Adrenal gland (tissue), 19 donors: ENCODE measurements at places on chromosomes 6 and 20.
A peak's percentile ranks its signal among the peaks of the same experiment; 100 is the strongest.

DNA sequence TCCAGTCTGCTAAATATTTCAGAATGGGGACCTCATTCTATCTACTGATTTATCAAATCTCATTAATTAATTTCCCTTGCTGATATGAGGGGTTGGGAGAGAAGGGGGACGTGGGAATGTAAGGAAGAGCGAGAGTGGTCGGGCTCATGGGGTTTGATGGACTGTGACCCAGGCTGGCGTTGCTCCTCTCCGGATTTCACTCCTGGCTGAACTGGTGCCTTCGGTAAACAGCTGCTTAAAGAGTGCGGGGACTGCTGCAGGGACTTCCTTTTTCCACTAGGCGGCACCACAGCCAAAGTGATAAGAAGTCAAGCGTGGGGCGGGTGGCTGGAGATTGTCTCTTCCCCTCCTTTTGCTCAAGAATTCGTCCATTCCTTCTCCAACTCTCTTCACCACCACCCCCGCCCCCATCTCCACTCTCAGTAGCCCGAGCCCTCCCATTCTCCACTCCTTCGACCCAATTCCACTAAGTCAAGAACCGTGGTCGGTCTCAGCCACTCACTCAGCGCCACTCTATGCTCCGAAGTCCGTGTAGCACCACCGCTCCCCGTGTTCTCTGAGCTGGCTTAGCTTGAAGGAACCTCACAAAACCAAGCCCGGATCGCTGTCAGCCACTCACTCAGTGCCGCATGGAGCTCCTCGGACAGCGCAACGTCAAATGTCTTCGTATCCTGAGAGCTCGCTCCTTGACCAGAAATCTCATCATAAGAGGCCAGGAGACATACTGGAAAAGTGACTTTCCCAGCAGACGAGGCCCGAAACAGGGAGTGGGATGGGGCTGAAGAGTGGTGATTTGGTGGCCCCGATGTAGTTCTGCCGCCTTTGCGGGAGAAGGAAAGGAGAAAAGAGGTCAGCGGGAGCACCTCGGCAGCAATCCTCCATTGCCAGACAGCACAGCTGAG is 9.7 kb downstream of the TRIM31 start:
- peak; percentile 94 for DNase-seq

GRCh38 chr6:137821491-137821890 is 45.6 kb upstream of the TNFAIP3 start:
- DNase-seq, result no peak

GRCh38 chr6:158638324-158638854 is 6.2 kb downstream of the DYNLT1 start:
- DNase-seq, result no peak

DNA sequence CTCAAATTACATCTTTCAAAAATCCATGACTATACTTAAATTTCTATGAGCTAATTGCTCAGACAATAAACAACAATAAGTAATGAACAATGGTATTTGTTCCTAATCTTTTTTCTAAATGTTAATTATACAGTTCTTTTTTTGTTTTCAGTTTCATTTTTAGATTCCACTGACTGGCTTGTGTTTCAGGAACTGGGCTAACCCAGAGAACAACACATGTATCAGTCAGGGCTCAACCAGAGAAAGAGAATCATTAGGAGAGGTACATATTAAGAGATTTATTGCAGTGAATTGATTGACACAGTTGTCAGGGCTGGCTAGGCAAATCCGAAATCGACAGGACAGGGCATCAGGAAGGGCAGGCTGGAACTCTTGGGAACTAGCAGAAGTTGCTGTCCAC is 182.8 kb downstream of the GRM1 start:
- DNase-seq, result no peak

GRCh38 chr6:145885431-145885830 is 70.8 kb upstream of the FBXO30 start:
- DNase-seq, result no peak

DNA sequence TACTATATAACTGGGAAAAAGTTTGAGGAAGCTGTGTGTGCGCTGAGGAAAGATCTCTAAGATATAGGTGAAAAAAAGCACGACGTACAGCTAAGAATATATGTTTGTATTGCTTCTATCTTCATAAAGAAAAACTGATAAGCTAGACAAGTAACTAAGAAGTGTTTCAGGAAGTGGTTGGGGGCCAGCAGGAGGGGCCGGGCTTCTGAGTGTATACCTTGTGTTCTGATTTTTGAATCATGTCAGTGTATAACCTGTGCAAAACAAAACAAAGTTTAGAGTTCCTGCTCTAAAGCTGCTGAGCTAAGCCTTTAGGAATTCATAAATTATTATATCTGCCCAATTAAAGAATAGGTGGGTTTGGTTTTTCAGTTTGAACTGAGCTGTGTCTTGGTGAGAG is 7.9 kb upstream of the OSER1 start:
- DNase-seq, result no peak

DNA sequence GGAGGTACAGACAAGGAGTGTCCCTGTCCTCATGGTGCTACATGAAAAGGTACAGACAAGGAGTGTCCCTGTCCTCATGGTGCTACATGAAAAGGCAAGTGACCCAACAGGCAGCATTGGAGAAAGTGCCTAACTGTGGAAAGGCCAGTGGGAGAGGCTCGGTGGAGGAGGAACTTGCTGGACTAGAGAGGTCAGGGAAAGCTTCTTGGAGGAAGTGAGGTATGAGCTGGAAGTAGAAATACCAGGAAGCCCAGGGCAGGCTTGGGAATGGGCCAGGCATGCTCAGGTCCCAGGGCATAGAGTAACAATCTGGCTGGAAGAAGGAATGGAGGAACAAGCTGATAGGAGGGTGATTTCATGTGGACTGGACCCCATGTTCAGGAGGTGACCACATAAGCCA is 59.8 kb upstream of the FNDC1 start:
- no peak for DNase-seq

DNA sequence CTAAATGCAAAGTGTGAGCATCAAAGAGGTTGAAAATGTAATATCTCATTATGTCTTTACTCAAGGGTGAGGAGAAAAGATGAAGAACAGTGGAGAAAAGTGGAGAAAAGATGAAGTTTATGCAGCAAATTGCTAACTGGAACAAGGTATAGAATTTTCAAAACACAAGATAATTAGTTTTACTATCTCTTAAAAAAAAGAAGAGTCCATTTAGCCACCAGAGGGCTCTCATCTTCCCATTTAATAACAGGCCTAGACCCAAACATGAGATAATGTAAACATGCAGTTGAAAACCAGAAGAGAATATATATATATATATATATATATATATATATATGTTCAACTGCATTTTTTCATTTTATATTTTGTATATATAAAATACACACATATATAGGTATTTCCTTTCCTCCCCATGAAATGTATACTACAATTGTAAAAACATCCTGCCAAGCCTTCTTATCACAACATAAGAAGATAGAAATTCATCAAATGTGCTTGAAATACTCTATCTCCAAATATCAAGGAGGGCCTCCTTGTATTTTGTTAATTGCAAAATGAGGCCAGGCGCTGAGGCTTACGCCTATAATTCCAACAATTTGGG is 78.4 kb downstream of the ADTRP start:
- no peak for DNase-seq

DNA sequence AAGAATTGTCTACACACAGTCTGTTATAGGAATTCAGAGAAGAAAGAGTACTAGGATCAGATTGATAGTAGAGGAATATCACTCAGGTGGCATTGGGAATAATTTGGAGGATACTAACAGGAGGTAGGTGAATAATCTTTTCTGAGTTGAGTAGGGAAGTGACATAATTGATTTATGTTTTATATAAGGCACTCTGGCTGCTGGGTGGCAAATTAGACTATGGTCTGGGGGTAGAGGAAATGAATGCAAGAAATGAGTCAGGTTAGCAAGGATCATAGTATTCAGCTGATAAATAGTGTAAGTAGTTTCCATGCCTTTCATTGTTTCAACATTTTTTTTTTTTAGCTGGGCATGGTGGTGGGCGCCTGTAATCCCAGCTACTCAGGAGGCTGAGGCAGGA is 113.3 kb downstream of the CDKAL1 start:
- no peak for DNase-seq

DNA sequence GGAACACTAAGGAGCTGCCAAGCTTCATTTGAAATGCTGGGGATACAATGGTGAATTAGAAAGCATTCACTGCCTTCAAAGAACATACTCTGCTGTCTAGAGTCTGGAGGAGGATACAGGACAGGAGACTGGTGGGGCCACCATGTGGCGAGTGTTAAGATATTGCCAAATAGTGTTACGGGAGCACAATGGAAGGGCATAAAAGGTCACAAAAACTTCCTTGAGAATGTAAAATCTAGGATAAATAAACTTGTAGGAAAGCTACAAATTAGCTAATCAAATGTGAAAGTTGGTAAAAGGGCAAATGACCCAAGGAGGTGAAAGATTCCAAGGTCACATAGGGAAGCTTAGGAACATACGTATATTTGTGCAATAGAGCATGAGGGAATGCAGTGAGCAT is 271.7 kb downstream of the RFPL4B start:
- DNase-seq, result no peak

- no peak for DNase-seq
These were observed 6.2 kb downstream of the NKX2-2 start for GRCh38 chr20:21507400-21508229.

DNA sequence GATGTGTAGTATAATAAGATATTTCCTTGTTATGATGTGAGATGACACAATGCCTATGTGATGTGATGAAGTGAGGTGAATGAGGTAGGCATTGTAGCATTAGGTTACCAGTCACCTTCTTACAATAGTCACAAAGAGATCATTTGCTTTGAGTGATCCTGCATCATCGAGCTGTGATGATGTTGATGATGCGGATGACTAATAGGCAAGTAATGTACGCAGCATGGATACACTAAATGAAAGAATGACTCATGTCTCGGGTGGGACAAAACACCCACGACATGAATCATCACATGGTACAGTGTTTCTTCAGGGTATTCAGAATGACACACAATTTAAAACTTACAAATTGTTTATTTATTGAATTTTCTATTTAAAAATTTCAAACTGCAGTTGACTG is 806.3 kb upstream of the GJE1 start:
- DNase-seq, result no peak

DNA sequence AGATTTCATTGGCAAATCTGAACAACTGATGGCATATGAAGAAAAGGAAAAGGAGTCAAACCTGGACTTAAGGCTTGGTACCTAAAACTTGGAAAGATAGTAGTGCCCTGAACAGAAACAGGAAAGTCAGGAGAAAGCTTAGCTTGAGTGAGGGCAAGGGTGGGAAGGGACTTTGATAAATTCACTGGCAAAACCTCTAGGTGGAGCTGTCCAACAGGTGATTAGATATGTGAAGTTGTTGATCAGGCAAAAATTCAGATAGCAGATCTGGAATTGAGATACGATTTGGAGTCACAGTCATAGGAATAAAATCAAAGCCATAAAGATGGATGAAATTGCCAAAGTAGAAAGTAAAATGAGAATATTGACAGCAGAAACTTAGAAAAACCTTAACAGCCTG is 16.1 kb upstream of the ZNF292 start:
- DNase-seq, result peak; percentile 55

DNA sequence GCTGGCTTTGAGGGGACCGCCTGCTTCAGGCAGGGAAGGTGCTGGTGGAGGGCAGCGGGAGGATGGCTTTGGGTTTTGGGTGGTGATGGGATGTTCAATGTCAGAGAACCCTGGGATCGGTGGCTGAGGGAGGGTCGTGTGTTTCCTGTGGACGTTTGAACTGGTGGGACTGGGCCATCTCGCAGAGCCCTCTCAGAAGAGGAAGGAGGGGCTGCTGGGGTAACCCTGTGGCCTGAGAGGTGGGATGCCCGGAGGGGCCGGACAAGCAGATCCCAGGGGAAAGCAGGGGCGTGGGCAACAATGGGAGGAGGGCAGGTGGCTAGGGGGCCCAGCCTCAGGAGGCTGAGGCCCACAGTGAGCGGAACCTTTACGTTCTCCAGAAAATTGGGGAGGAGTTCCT is 34.9 kb downstream of the PYGB start:
- DNase-seq, result peak; percentile 10

DNA sequence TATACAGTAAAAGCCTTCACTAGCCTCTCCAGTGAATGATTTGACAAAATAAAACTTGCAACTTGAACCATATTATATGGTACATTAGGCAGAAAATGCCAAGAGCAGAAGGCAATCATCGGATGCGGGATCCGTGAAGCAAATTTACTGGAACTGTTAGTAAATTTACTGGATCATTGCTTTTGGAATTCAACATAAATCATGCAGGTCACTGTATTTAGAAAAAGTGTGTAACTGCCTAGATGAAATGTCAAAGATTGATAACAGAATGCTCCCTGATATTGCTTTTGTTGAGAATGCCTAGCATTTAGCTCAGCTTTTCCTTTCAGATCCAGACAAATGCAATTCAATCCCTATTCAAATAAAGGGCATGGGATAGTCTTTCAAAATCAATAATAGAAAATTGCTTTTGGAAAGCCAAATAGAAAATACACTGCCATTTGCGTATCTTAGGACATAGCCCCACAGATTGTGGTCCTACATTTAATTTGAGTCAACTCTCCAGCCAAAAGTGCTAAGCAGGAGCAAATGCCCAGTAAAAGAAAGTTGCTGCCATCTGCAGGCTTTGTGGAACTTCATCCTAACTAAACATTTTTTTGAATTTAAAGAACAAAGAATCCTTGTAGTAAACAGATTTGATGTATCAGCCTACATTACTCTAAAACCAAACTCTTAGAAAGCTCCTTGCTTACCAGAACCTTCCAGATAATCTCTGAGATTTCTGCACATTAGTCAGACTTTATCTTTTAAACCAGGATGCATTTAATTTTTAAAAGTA is 109.5 kb upstream of the HSF2 start:
- DNase-seq, result no peak

DNA sequence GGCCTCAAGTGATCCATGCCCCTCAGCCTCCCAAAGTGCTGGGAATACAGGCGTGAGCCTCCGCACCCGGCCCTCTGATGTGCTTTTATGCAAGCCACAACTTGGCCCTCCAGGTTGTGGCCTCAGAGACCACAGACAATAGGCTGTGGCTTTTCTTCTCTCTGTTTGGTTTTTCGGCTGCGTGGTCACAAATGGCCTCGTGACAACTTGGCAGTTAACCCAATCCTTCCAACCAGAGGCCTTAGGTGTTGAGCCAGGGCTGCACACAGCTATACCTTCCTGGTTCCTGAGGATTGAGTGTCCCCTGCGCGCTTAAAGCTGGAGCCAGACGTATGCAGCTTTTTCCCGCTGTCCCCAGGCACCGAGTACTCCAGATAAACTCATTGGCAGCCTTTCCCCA is 6.3 kb upstream of the TGM3 start:
- DNase-seq, result peak; percentile 35

- DNase-seq, result peak; percentile 39
These were observed 174.2 kb downstream of the DLL1 start for GRCh38 chr6:170116636-170117035.

DNA sequence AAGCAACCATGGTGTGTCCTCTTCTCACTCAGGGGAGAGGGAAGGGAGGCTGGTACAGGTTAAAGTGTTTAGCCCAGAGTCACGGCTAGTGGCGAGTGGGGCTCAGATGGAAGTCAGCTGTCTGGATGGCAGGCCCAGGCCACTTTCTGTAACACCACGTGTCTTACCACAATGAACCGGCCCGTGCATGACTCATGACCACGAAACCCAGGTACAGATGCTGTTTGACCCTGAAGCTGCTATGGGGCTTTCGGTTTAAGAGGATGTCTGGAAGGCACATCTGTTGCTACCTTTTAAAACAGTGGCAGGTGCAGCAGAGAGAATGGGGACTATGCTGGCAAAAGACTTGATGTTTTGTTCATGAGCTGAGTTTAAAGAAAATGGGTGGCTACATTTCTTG is 36.5 kb upstream of the MPC1 start:
- no peak for DNase-seq

GRCh38 chr6:144277174-144277573 is 8.0 kb upstream of the UTRN start:
- DNase-seq, result no peak

- no peak for DNase-seq
These were observed 2.1 kb upstream of the CDKN1A start for GRCh38 chr6:36676141-36677058.
